Sigmoid colon (tissue), 7 donors: ENCODE measurements at places on chromosomes 16 and 17.

GRCh38 chr16:76964464-76965154 lies 226.4 kb upstream of the MON1B start:
- DNase-seq = no peak

- DNase-seq = peak; percentile 99
Observed at GRCh38 chr17:7834957-7835813, 1.2 kb downstream of the KDM6B start.

DNA sequence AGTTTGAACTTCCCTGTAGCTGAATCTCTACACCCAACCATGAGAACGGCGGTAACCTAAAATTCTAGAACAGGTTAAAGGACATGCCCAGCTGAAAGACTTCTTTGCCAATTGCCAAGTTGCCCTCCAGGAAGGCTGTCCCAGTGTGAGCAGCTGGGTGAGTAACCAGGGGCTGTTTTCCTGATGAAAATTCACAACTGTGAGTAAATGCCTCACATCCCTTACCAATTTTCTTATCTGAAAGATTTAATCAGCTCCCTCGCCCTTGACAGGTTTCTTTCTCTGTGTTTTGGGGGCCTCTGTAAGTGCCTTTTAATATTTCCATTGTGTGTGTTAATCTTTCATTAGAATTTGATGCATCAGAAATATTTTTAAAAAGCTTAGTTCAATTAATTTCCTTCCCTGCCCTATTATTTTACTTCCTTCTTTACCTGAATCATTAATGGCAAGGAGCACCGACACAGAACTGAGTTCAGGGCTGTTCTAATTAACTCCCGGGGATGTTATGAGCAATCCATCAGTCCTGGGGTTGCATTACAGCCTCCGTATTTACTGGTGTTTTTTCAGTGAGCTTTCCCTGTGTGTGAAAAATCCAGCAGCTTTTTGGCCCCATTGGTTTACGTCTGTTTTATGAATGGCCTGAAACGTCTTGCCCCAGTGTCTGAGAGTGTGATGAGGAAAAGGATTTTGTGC lies 152.9 kb downstream of the CLEC16A start:
- no peak for DNase-seq

GRCh38 chr16:81696961-81697615 lies 82.0 kb upstream of the PLCG2 start:
- DNase-seq = no peak

DNA sequence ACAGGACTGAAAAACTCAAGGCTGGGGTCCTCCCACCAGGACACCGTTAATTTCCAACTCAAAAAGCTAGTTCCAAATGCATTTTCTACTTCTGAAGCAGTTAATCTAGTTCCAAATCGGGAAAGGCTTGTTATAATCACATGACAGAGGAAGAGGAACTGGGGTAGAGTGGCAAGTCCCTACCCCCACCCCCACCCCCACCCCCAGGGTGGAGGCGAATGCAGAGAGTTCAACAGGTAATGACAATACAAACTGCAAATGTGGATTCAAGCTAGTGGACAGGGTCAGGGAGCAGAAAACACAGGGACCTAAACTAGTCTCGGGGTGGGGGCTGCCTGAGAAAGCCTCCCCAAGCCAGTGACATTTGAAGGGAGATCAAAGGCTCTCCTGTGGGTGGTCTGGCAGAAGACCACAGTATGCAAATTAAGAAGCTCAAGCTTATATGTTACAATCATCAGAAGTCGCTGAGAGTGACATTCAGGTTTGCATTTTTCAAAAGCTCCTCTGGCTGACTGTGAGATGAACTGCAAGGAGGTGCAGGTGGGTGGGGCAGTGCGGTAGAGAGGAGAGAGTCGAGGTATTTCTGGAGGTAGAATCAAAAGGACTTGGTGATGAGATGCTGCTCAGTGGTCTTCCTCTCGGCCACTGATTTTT lies 56.4 kb upstream of the SLC25A19 start:
- DNase-seq = no peak

GRCh38 chr17:50683434-50684287 lies 24.1 kb downstream of the ANKRD40 start:
- peak; percentile 62 for DNase-seq

DNA sequence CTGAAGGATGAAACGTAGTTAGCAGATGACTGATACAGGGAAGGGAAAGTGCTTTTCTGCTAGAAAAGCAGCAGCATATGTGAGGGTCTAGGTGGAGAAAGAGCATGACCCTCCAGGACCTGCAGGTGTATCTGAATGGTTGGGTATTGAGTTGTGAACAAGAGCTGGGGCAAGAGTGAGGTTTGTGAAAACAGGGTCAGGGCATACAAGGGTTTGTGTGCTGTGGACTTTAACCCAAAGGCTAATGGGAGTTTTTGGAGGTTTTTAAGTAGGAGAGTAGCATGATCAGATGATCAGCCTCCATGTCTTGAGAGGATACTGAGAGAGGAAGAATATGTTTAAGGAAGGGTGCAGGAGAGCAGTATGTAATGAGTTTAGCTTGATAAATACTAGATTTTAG lies 6.1 kb upstream of the CMTM1 start:
- DNase-seq = no peak
